Activated naive CD8-positive, alpha-beta T cell treated with anti-CD3 and anti-CD28 coated beads for 36 hours (primary cell): ENCODE measurements at places on chromosomes 1 and 21. TPM values are rescaled to one million over a fixed set of nuclear protein-coding genes. Genes with fewer than 3 reads are reported as not detected.

Gene KRTAP19-1
- total RNA-seq, result not detected

Gene WNT9A
- total RNA-seq, result not detected

Gene TSSK3
- 0.60 TPM for total RNA-seq

Gene HIVEP3
- total RNA-seq, result 21.3 TPM

Gene CNTN2
- total RNA-seq, result not detected

Gene SLAMF7
- total RNA-seq, result 162 TPM

Gene CATSPERE
- total RNA-seq, result 0.38 TPM

GRCh38 chr1:73998348-73998959 is 199.5 kb downstream of the LRRIQ3 start:
- DNase-seq, result no peak

GRCh38 chr1:176118985-176119384 is 88.1 kb downstream of the COP1 start:
- no peak for DNase-seq

DNA sequence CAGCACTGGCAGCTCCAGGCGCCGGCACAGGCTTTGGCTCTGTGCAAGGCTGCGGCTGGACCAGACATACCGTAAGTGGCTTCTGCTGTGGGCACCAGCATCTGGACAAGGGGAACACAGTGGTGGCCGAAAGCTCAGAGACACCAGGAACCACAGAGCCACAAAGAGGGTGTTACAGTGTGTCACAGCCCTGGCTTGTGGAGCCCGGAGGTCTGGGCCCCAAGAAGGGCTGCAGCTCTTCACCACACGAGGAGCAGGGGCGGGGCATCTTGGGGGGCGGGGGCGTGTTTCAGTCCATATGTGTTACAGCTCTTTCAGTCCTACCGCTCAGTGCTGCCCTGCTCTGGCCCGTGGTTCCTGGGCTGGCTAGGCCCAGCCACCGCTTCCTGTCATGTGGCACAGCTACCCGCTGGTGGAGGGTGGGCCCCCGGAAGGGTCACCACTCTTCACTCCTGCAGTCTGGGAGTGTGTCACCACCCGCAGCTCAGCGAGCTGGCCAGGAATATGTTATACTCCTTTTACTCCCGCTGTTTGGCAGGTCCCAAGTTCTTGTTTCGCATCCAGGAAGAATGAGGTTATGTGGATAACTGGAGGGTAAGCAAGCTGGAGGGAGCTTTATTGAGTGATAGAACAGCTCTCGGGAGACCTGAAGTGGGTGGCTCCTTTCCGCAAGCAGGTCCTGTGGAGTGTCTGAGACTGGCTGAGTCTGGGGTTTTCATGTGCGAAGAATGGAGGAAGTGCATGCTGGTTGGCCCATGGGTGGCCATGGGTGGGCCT is 3.3 kb upstream of the LSM10 start:
- DNase-seq, result peak; percentile 60

DNA sequence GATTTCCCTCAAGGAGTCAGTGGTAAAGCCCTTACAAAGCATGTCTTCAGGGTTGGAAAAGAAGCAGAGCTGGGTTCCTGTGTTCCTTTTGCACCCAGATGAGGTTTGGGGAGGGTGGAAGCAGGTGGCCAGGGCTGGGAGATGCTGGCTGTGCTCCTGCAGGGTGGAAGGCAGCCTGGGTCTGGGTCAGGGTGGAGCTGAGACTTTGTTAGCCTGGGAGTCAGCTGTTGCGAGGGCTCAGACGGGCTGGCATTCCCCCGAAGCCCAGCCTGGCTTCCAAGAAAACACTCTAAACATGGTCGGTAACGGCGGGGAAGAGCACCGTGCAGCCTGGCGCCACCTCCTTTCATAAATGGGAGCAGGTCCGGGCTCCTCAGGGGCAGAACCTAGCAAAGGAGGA is 43.7 kb upstream of the EPS8L3 start:
- DNase-seq, result no peak

GRCh38 chr1:208068407-208068806 is 157.5 kb upstream of the CD34 start:
- no peak for DNase-seq

DNA sequence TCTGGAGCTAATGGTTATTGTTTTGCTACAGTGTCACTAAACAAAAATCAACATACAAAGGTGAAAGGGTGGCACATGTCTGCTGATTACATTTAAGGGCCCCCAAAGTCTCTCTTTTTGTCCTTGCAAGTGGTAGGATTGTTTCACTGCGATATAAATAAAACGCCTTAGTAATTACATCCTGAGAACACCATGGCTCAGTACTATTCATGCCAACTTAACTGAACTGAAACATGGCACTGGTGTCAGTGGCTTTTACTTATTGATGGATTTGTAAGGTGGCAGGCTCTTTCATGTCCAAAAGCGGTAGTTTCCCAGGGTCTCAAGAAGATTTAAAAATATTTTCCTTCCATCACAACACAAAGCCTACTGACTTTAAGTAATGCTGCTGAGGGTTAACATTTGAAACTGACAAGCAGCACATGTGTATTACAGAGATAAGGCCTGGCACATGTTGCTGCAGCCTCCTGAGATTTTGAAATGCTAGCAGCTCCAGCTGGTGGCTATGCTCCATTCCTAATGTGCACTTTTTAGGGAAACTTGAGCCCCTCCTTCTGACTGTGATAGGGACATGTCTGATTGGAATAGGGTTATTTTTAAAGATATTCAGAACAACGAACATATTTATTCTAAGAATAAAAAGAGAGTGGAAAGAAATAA is 86.8 kb downstream of the ATP1B1 start:
- DNase-seq, result no peak

DNA sequence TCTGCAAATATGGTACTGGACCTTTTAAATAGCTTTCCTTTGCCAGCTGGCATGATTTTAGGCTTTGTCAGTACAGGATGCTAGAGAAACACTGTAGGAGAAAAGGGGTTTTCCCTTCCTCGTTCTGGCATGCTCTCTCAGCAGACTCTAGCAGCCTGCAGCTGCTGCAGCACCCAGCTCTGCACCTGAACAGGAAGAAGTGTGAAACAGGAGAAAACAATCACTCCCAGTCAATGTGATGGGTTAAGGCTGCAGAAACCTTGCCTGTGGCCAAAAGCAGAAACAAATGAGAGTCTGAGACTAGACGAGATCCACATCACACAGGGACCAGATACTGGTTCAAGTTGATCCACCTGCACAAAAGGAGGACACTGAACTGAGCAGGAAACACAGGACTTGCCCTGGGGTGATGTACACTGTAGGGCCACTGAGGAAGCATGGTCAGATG is 21.2 kb downstream of the OVGP1 start:
- DNase-seq, result peak; percentile 17

DNA sequence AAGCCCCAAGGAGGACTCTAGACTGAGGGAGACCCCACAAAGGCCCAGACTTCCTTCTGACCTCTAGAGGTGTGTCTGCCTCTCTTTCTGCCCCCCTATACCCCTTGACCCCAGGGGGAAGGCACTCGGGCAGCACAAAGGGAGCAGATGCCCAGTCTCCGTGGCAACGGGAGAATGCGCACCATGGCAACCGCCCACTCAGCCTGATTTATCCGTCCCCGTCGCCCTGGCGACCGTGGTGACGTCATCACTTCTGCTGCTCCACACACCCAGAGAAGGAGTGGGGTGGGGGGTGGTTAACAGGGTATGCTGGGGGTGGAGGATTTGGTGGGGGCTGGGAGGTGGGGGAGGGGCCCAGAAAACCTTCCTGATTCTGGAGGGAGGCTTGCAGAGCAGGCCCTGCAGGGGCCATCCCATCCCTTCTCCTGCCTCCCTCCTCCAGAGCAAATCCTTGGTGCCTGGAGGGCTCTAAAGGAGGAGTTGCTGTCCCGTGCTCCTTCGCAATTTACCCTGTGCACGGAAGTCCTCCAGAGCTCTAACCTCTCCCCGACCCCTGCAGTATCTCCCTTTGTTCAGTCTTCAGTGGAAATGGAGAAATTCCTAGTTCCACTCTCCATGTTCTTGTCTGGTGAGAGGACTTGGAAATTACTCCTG is 6.3 kb downstream of the CELF3 start:
- peak; percentile 52 for DNase-seq

DNA sequence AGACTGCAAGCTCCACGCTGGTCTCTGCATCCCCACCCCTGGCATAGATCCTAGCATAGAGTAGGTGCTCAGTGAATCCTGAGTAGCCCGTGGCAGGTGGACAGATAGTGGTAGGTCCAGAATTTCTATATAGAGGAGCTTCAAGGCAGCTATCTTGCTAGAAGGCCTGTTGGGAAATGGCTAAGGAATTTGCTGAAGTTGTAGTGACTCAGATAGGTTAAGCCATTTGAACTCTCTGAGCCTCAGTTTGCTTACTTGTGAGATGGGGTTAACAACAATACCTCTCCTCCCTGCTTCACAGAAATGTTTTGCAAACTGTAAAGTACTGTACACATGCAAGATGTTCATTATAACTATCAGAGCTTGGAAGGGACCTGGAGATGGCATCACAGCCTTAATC is 23.4 kb upstream of the EPHB2 start:
- no peak for DNase-seq

GRCh38 chr1:152543820-152544219 is 22.8 kb downstream of the LCE3E start:
- no peak for DNase-seq

- DNase-seq, result no peak
Observed at GRCh38 chr1:208637181-208637580, 393.0 kb upstream of the PLXNA2 start.
